Hepatocyte (in vitro differentiated cells): ENCODE measurements at places on chromosomes 5 and 9. TPM values are rescaled to one million over a fixed set of nuclear protein-coding genes. Genes with fewer than 3 reads are reported as not detected.

Gene NPM1
- total RNA-seq: 1,088 and 1,095 TPM in 2 replicates

Gene LMX1B
- total RNA-seq: 0.24 TPM in 1 of 2 replicates, not detected in the other

- no peaks in the 10 kb centered on the region for H3K36me3 ChIP-seq
- H3K4me1 ChIP-seq: peaks cover 9% of the 10 kb centered on the region
- H3K4me3 ChIP-seq: no peak overlapping the region
- H3K27ac ChIP-seq: peak overlapping the region; percentile 10
- DNase-seq: no peak
- H3K27me3 ChIP-seq: no peaks in the 10 kb centered on the region
Observed at GRCh38 chr5:176646707-176647029, 616 bp upstream of the TSPAN17 start.

Gene CDH9
- 0.53 and 2.2 TPM in 2 replicates for total RNA-seq

- DNase-seq: no peak
- H3K4me3 ChIP-seq: no peak overlapping the region
- peak overlapping the region; percentile 23 for H3K27ac ChIP-seq
- H3K36me3 ChIP-seq: no peaks in the 10 kb centered on the region
- H3K4me1 ChIP-seq: no peaks in the 10 kb centered on the region
Observed at GRCh38 chr5:62256161-62257019, 49.6 kb upstream of the KIF2A start.

GRCh38 chr5:154466671-154467070 lies 11.4 kb downstream of the HAND1 start:
- H3K27me3 ChIP-seq: peaks cover 16% of the 10 kb centered on the region
- no peaks in the 10 kb centered on the region for H3K36me3 ChIP-seq
- H3K27ac ChIP-seq: no peak overlapping the region
- H3K4me1 ChIP-seq: no peaks in the 10 kb centered on the region
- no peak for DNase-seq

Gene FAM221B
- not detected in 2 replicates for total RNA-seq

- no peak for DNase-seq
- peaks cover 39% of the 10 kb centered on the region for H3K4me1 ChIP-seq
- no peak overlapping the region for H3K4me3 ChIP-seq
- H3K36me3 ChIP-seq: no peaks in the 10 kb centered on the region
- H3K27me3 ChIP-seq: no peaks in the 10 kb centered on the region
Observed at GRCh38 chr5:150780187-150780692, 1.7 kb downstream of the SMIM3 start.

DNA sequence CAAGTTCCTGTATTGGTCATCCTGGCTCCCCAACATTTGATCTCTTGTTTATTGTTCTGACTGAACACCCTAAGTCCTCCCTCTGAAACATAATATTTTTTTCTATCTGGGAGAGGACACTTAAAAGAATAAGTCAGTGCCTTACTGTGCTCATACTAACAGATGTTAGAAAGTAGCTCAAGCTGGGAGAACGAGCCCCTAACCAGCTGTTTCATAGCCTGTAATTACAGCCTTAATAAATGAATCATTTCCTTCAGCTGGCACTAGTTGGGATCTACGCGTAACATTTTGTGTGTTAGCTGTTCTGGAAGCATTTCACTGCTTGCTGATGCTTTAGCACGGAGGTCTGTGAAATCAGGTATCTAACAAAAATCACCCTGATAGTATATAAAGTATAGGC lies 345.9 kb upstream of the RIOK2 start:
- DNase-seq: no peak
- H3K4me1 ChIP-seq: no peaks in the 10 kb centered on the region
- no peaks in the 10 kb centered on the region for H3K27me3 ChIP-seq
- H3K27ac ChIP-seq: no peak overlapping the region
- H3K4me3 ChIP-seq: no peak overlapping the region

- no peak overlapping the region for H3K27ac ChIP-seq
- DNase-seq: peak; percentile 16
- no peaks in the 10 kb centered on the region for H3K36me3 ChIP-seq
- H3K27me3 ChIP-seq: no peaks in the 10 kb centered on the region
- peaks cover 21% of the 10 kb centered on the region for H3K4me1 ChIP-seq
- no peak overlapping the region for H3K4me3 ChIP-seq
Observed at GRCh38 chr5:124056991-124057723, 545.2 kb downstream of the CSNK1G3 start.

Gene SPINK4
- total RNA-seq: not detected in 2 replicates

DNA sequence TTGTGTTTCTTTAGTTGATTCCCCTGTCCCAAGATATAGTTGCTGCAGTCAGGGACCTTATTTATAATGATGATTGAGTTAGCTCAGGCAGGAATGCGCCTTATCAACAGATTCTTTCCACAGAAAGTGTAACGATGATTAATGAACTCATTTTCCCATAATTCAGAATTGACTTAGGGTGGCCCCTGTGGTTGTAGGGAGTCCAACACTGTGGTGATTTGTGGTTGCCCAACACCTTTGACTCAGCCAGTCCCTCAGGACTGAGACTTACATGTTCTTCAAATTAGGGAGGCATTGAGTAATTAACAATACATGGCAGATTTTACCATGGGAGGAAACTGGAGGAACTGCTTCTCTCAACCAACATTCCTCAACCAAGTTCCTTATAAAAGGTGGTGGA lies 221.9 kb downstream of the GABRG2 start:
- no peaks in the 10 kb centered on the region for H3K27me3 ChIP-seq
- no peaks in the 10 kb centered on the region for H3K36me3 ChIP-seq
- no peak overlapping the region for H3K27ac ChIP-seq
- no peak overlapping the region for H3K4me3 ChIP-seq

DNA sequence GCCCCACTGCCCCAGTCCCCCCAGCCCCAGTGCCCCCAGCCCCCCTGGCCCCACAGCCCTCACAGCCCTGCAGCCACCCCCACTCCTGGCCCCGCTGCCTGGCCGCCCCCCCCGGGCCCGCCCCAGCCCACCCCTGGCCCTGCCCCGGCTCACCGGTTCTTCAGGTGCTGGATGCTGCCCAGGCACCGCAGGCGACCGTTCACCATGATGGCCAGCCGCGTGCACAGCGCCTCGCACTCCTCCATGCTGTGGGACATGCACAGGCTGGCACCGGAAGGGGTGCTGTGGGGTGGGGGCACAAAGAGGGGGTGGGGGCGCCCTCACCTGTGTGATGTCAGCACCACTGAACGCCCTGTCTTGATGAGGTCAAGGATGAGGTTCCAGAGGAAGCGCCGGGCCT lies 12.8 kb upstream of the CLIC3 start:
- no peaks in the 10 kb centered on the region for H3K36me3 ChIP-seq
- H3K4me1 ChIP-seq: no peaks in the 10 kb centered on the region
- H3K27ac ChIP-seq: no peak overlapping the region
- no peak overlapping the region for H3K4me3 ChIP-seq
- DNase-seq: no peak

DNA sequence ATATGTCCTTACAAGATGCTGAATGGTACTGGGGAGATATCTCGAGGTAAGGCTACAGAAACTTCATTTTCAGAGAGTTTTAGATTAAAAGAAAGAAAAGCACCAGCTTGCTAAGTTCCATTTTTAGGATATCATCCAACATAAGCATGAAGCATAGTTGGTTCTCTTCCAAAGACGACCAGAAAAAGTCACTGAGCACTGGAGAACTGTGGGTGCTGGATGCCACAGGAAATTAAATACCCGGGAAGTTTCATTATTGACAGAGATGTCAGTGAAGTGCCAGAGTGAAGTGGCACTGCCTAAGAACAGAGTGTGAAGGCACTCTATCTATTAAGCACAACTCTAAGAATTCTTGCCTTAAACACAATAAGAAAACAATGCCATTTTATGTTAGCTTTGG lies 76.8 kb downstream of the PIK3R1 start:
- no peak overlapping the region for H3K4me3 ChIP-seq
- peaks cover 3% of the 10 kb centered on the region for H3K36me3 ChIP-seq
- peaks cover 26% of the 10 kb centered on the region for H3K4me1 ChIP-seq
- no peaks in the 10 kb centered on the region for H3K27me3 ChIP-seq
- no peak overlapping the region for H3K27ac ChIP-seq

Gene SPINK13
- total RNA-seq: not detected in 2 replicates

DNA sequence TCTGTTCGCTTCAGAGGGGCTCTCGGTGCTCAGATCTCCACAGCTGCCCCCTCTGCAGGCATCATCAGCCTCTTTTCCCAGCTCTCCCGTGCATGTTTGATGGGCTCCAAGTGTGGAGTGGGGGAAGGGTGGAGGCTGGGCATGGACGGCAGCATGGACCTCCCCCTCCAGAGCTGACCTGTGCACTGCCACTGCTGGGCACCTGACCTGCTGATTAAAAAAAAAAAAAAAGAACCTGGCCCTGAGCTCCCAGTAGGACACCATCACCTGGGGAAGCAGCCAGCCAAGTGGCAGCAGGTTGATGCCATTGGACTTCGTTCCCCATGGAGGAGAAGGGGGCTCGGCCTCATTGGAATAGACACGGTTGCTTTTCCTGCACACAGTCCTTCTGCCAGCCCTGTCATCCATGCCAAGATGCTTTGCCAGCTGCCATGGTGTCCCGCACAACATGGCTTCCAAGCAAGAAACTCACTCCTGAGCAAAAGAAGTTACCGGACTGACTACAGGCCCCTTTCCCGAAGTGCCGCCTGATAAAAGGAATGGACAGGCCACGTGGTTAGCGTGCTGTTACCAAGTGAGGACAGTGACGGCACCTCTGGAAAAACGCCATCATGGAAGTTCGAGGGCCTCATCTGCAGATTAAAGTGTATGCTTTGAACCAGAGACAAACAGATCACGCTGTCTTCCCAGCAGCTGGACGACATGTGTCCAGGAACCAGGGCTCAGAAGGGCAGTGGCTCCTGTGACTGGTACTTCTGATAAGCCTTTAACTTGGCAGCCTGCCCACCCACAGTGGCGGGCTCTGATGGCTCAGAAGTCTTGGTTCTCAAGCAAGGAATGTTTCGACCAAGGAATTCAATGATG lies 14.7 kb upstream of the BRD3OS start:
- H3K4me1 ChIP-seq: no peaks in the 10 kb centered on the region
- H3K27me3 ChIP-seq: no peaks in the 10 kb centered on the region
- no peaks in the 10 kb centered on the region for H3K36me3 ChIP-seq
- H3K4me3 ChIP-seq: no peak overlapping the region
- no peak for DNase-seq

- H3K27ac ChIP-seq: no peak overlapping the region
- no peaks in the 10 kb centered on the region for H3K36me3 ChIP-seq
- no peaks in the 10 kb centered on the region for H3K4me1 ChIP-seq
Observed at GRCh38 chr9:69265891-69266290, 59.1 kb upstream of the ENTREP1 start.

DNA sequence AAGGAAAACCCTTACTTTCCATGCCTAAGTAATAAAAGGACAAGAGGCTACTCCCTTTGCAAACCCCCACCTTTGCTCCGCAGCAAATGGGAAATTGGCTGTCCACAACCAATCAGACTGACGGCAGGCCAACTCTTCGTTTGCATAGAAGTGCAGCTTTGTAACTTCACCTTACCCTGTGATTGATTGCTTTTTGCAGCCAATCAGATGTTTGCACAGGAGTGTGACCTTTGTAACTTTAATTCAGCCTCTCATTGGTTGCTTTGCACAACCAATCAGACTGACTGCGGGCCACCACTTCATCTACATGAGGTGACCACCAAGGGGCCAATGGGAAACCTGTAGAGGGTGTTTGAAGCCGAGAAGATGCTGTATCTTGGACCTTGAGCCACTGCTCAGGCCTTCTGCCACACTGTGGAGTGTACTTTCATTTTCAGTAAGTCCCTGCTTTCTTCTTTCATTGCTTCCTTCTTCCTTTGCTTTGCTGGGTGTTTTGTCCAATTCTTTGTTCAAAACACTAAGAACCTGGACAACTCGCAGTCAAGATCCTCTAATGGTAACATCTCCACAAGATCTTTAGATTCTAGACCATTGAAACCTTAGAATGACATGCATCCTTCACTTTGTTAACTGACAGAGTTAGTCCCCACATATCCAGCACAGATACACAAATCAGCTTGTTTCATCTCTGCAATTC lies 51.3 kb upstream of the FREM1 start:
- peak overlapping the region; percentile 70 for H3K27ac ChIP-seq
- no peaks in the 10 kb centered on the region for H3K27me3 ChIP-seq
- H3K4me1 ChIP-seq: no peaks in the 10 kb centered on the region
- H3K4me3 ChIP-seq: no peak overlapping the region
- DNase-seq: peak; percentile 58

- no peak overlapping the region for H3K4me3 ChIP-seq
- no peaks in the 10 kb centered on the region for H3K36me3 ChIP-seq
- H3K27me3 ChIP-seq: no peaks in the 10 kb centered on the region
Observed at GRCh38 chr5:113187906-113188305, 211.3 kb downstream of the DCP2 start.

GRCh38 chr9:83538890-83539238 lies 663 bp upstream of the FRMD3 start:
- H3K27ac ChIP-seq: peak overlapping the region; percentile 63
- DNase-seq: no peak
- H3K4me1 ChIP-seq: peaks cover 7% of the 10 kb centered on the region
- H3K4me3 ChIP-seq: peak overlapping the region; percentile 81
- H3K27me3 ChIP-seq: peaks cover 32% of the 10 kb centered on the region

DNA sequence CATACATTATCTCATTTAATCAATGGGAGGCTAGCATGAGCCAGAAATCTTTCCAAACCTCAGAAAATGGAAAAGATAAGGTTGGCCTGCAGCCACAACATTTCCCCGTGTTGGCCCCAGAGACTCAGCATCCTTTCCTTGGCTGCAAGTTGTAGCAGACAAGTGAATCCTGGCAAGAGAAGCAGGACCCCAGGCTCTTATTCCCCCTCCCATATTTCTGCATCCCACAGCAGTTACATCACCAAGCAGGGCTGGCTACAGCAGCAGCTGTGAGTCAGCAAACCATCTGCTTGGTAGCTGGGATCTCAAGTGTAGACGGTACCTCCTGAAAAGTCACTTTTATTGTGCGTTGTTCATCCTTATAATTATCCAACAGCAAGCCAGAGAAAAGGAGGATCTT lies 212.4 kb downstream of the GNA14 start:
- no peaks in the 10 kb centered on the region for H3K27me3 ChIP-seq
- H3K4me3 ChIP-seq: no peak overlapping the region
- H3K4me1 ChIP-seq: peaks cover 4% of the 10 kb centered on the region
- no peak overlapping the region for H3K27ac ChIP-seq
- no peak for DNase-seq
- H3K36me3 ChIP-seq: no peaks in the 10 kb centered on the region

DNA sequence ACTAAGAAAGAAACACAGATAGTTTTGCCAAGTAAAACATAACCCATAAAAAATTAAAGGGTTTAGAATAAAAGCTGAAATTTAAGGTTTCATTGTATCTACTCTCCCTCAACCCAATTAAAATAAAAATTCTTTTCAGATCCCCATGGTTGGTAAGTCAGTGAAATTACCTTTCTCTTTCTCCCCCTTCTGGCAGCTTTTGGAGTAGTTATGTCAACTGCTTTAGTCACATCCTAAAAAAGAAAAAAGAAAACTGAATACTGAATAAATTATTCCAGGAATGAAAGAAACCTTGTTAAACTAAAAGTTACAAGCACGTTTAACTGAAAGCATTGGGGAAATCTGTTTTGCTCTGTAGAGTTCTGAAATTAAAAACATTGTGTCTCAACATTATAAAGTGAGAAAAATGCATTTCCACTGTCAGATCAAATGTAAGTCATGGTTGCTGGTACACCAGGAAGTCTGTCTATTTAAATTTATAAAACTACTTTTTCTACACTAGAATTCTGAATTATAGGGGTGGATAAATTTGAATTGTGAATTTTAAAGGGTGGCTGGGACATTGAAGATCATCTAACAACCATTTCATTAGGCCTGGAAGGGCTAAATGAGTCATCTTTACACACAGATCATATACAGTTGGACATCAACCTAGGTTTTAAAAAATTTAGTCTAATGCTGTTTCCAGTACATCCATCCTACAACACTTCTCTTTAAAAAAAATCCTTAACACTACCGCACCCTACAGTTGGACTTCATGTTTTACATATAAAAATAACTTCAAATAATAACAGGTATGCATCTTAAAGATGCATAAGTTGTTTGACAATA lies 24.7 kb downstream of the PSIP1 start:
- no peaks in the 10 kb centered on the region for H3K27me3 ChIP-seq
- no peak overlapping the region for H3K4me3 ChIP-seq
- H3K4me1 ChIP-seq: no peaks in the 10 kb centered on the region
- no peak overlapping the region for H3K27ac ChIP-seq
